Psoas muscle (tissue), 8 donors: ENCODE measurements at places on chromosomes 1 and 21. TPM values are rescaled to one million over a fixed set of nuclear protein-coding genes. Genes with fewer than 3 reads are reported as not detected.
A peak's percentile ranks its signal among the peaks of the same experiment; 100 is the strongest.

GRCh38 chr1:211750599-211750998 is 75.2 kb upstream of the NEK2 start:
- no peak for DNase-seq

GRCh38 chr1:18109756-18110597 is 2.4 kb downstream of the IGSF21 start:
- DNase-seq = peak; percentile 62

SPAG17 gene
- 0.09 TPM for polyA plus RNA-seq

SMCP gene
- polyA plus RNA-seq = not detected
